ENCODE measurements at places on chromosomes 6 and 20.

GRCh38 chr6:79076160-79076559 is 1.9 kb downstream of the PHIP start:
- DNase-seq: no peak

GRCh38 chr6:36699348-36699747 is 1.7 kb downstream of the RAB44 start:
- DNase-seq: no peak

DNA sequence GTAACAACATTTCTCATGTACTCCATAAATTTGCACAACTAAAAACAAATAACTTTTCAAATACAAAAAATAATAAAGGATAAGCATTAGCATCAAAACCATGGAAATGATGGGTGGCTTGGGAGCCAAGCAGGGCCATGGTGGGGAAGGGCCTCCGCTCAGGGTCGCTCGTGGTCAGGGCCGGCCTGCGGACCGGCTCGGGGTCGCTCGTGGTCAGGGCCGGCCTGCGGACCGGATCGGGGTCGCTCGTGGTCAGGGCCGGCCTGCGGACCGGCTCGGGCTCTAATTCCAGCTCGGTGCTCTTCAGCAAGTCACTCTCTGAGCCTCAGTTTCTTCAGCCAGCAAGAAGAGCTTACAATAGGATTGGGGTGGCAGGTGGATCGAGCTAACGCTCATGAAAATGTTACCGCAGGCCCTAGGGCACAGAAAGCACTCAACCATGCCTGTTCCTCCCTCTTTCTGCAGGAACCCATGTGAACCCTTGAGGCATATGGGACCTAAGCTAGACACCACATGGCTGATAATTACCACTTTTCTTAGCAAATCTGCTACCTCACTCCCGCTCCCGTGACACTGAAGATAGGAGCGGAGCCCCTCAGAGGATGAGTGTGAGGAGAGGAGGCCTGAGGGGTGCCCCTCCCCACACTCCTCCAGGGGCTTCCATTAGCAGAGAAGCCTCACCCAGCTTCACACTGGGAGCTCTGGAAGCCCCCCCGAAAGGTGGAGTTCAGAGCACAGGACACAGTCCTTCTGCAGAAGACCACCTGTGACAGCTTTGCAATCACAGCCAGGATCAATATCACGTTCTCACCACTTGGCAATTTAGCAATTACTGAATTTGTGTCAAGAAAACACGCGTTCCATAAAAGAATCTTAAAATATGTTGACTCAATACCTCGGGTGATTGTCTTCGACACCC is 103.0 kb downstream of the PSMB1 start:
- DNase-seq: no peak

DNA sequence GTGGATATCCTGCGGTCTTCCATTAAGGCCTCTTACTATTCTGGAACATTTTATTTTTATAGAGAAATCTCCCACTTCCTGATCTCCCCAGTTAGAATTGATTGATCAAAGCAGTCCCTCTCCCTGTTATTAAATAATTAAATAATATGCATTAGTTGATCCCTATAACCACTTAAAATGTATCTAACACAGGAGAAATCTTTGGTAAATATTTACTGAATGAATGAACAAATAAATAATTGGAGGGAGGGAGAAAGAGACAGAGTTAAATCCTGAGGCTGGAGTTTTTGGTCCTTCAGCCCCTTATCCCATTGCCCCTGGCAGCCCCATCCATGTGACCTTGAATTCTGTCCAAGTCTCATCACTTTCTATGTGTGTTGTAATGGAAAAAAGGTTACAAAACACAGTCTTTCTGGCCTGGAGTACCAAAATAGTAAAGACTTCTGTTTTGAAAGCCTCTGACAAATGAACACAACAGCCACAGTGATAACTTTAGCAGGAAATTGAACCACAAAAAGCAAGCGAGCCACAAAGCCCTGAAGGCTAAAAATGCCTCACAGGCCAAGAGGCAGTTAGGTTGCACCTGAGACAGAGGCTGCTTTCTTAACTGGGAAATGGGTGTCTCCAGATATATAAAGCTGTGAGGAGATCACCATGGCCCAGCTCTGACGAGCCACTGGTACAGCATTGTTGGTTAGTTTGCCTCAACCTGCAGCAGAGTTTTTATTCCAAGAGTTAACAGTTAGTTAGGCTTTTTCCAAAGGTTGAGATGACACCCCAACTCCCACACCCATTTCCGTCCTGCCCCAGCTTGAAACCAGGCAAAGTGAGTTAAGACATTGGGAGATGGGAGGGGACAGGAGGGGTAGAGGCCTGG is 11.3 kb downstream of the NT5E start:
- DNase-seq: peak; percentile 65

DNA sequence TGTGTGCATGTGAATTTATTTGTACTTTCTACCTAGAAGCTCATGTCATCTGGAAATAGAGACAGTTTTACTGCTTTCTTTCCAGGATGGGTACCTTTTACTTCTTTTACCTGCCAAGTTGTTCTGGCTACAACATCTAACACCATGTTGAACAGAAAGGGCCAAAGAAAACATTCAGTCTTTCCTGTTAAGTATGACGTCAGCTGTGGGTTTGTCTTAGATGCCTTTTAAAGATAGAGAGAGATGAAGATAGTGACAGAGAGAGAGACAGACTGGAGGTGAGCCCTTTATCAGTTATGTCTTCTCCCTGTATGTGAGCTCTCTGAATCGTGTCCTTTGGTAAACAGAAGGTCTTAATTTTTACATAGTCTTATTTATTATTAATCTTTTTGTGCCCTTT is 3.4 kb upstream of the DACT2 start:
- no peak for DNase-seq

- no peak for DNase-seq
Observed at GRCh38 chr6:49348561-49348960, 114.5 kb downstream of the MMUT start.

DNA sequence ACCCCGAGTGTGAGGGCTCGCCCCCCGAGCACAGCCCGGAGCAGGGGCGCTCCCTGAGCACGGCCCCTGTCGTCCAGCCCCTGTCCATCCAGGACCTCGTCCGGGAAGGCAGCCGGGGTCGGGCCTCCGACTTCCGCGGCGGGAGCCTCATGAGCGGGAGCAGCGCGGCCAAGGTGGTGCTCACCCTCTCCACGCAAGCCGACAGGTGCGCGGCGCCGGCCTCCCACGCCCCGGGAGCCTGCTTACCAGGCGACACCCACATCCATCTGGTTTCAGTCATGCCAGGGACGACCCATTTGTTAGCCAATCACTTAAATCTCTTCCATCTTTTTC is 73.5 kb upstream of the PBOV1 start:
- no peak for DNase-seq

- no peak for DNase-seq
Observed at GRCh38 chr6:50935442-50935841, 116.8 kb downstream of the TFAP2B start.

DNA sequence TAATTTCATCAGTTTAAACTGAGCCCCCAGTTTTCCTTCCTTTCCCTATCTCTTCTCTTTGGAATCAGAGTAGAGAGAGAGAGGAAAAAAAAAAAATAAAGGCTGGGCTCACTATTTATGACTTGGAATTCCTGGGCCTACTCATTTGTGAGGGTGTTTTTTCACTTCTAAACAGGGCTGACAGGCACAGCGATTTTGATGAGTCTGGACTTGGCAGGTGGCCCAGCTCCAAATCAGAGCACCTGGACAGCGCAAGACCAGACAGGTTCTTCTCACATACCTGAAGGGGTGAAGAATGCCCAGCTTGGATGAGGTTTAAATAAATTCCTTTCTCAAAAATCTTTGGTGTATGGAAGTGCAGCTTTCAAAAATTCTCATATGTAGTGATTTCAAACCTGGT is 122.2 kb downstream of the KIF13A start:
- no peak for DNase-seq

DNA sequence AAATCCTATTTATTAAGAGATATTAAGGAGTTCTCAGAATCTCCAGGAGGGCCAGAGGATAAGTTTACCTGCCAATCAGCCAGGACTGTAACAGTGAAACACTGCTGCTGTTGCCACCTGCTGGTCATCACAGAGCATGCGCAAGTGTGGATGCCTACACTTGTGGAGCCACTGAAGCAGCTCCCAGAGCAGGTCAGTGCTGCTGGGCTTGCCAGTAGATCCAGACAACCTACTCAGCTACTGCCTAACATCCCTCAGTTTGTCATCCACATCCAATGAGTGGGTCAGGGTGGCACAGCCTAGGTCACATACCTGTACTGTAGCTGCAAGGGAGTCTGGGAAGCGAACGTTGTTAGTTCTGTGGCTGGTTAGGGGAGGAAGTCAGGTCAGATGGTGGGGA is 18.3 kb upstream of the NHSL1 start:
- no peak for DNase-seq

- no peak for DNase-seq
Observed at GRCh38 chr6:169960521-169960885, 209.1 kb downstream of the ERMARD start.

DNA sequence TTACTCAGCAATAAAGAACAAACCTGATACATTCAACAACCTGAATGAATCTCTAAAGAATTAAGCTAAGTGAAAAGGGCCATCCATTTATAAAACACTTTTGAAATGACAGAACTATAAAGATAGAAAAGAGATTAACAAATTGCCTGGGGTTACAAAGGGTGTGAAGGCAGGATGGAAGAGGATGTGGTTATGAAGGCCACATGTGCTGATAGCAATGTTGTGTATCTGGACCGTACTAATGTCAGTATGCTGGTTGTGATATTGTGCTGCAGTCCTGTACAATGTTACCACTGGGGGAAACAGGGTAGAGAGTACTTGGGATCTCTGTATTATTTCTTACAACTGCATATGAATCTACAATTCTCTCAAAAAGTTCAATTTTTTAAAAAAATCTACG is 36.4 kb downstream of the ELOVL5 start:
- DNase-seq: no peak

GRCh38 chr20:52016022-52016421 is 175.6 kb downstream of the ZFP64 start:
- DNase-seq: no peak

GRCh38 chr6:14072084-14072483 is 45.5 kb upstream of the CD83 start:
- peak; percentile 65 for DNase-seq

GRCh38 chr6:28771401-28772267 is 152.2 kb downstream of the TRIM27 start:
- DNase-seq: no peak

GRCh38 chr6:75266716-75267291 is 17.8 kb downstream of the TMEM30A start:
- peak; percentile 28 for DNase-seq

GRCh38 chr6:10513544-10513943 is 7.6 kb upstream of the GCNT2 start:
- DNase-seq: no peak

- peak; percentile 4 for DNase-seq
Observed at GRCh38 chr6:128827675-128828464, 55.1 kb upstream of the LAMA2 start.

GRCh38 chr20:11248687-11249638 is 575.2 kb upstream of the JAG1 start:
- DNase-seq: no peak

GRCh38 chr20:58064411-58065010 is 163.9 kb downstream of the ANKRD60 start:
- no peak for DNase-seq

- DNase-seq: no peak
Observed at GRCh38 chr6:61711849-61712248, 574.2 kb downstream of the KHDRBS2 start.

DNA sequence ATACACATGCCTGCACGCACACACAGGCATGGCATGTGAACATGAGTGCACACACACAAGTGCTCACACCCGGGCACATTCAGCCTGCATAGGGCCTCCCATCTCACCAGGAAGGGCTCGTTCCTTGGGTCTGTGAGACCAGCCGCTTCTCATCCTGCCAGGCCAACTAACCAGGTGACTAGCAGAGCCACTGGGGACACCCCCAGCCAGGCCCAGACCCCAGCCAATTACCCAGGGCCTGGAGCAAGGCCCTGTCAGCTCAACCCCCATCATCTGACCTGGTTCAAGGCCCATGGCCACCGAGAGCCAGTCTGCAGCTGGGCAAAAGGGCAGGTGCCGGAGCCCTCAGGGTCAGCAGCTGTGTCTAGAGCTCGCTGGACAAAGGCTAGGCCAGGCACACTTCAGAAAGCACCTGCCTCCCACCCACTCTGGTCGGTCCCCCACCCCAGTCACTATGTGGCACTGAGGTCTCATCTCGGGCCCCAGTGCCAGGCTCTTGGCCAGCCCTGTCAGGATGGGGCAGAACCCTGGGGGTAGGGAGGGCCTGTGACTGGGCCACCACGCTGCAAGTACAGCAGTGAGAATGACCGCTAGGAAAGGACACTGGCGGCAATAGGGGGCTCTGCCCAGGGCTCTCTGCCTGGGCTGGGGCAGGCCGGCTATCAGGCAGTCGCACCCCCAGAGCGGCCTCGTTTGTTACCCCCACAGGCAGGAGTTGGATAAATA is 26.8 kb upstream of the MRGBP start:
- no peak for DNase-seq

- DNase-seq: no peak
Observed at GRCh38 chr20:46893877-46894578, 615 bp upstream of the EYA2 start.
